Tongue (tissue), 3 donors: ENCODE measurements at places on chromosomes 16 and 17.

- DNase-seq: peak; percentile 66
Observed at GRCh38 chr16:13873835-13874438, 46.0 kb upstream of the ERCC4 start.

- DNase-seq: peak; percentile 43
Observed at GRCh38 chr17:47850692-47851573, at the start of gene SP6. SP6 (minus strand) TSS chr17:47851163; CDS start chr17:47848429, 2,734 bp downstream.

GRCh38 chr16:48035142-48035541, 120.7 kb downstream of the ABCC12 start:
- DNase-seq: no peak

GRCh38 chr17:60075981-60076380, 2.7 kb downstream of the HEATR6 start:
- DNase-seq: no peak

DNA sequence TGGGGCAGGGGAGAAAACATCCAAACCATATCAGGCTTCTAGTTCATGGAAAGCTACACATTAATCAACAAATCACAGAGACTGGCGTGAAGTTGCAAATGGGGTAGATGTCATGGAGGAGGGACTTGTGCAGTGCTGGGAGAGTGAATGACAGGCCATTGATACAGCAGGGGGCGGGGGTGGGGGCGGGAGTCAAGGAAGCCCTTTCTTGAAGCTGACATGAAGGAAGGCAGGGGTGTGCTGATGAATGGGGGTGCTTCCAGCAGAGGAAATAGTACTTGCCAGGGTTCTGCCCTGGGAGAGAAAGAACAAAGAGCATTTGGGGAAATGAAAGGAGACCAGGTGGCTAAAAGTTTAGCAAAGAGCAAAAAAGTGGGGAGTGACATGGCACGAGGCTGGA, 269.9 kb downstream of the SHISA9 start:
- DNase-seq: no peak

DNA sequence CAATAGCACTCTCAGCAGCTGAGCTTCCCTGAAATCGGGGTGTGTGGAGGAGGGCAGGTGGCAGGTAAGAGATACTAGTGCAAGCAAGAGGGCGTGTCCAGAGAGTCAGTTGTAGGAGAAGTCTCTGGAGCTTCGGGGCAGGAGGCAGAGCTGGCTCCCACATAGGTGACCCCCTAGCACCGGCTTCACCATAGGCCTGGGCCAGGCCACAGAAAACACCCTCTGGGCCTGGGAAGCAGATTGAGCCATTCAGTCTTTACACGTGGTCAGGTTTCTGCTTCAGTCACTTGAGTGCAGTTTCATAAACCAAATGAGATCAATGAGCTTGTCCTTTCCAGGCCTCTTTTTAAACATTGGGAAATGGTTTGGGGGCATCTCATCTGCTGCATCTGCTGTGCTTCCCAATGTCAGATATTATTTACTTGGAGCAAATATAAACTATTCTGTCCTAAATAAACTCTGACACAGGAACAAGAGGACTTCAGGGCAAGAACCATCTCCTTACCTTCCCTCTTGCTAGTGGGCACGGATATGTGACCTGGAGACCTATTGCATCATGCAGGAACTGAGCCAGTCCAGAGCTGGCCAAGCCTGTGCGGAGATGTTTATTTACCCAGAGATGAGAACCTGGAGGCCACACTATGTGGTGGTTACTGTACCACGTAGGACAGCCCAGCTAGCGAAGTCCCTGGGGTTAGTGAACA, 16.1 kb downstream of the CCR7 start:
- no peak for DNase-seq

- DNase-seq: peak; percentile 24
Observed at GRCh38 chr17:62995377-62995885, 29.4 kb downstream of the TANC2 start.
